Fibroblast of villous mesenchyme (primary cell): ENCODE measurements at places on chromosomes 16 and 17. TPM values are rescaled to one million over a fixed set of nuclear protein-coding genes. Genes with fewer than 3 reads are reported as not detected.

TMEM114 gene
- total RNA-seq, result not detected in 2 replicates

SHISA6 gene
- under 0.01 TPM in 1 of 2 replicates, not detected in the other for total RNA-seq

ABCC6 gene
- 2.6 TPM in 2 replicates for total RNA-seq

SLC6A2 gene
- not detected in 2 replicates for total RNA-seq

OTOA gene
- total RNA-seq, result under 0.01 TPM in 2 replicates
